ENCODE measurements at places on chromosomes 11 and 22. TPM values are rescaled to one million over a fixed set of nuclear protein-coding genes. Genes with fewer than 3 reads are reported as not detected.

GRCh38 chr22:46484156-46484860, 53.1 kb downstream of the CELSR1 start:
- DNase-seq, result no peak

DNA sequence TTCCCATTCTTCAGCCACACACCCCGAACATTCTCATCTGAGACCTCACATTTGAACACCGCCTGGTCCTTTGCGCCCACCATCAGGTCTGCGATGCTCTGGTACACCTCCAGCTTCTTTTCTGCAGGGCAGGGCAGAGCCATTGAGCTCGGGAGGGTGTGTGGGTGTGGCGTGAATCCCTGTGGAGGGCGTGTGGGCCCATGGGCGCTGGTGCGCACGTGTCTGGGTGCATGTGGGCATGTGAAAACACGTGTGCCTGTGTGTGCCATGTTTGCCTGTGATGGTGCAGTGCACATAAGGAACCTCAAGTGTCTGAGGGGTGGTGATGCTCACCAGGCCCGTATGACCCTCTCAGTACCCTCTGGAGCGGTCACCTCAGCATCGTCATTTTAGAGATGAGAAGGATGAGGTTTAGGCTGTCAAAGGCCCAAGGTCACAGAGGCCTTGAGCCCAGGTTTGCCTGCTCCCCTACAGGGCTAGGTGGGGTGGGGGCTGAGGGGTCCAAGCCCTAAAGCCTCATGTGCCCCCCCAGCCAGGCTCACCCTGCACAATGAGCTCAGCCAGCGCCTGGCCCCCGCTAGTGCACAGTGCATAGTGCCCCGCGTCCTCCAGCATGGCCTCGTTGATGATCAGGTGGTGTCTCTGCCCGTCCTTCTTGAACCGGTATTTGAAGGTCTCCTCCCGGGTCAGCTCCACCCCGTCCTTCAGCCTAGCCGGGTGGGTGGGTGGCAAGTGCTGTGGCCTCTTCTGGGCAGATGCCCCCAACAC, 10.3 kb downstream of the MYBPC3 start:
- no peak for DNase-seq

DNA sequence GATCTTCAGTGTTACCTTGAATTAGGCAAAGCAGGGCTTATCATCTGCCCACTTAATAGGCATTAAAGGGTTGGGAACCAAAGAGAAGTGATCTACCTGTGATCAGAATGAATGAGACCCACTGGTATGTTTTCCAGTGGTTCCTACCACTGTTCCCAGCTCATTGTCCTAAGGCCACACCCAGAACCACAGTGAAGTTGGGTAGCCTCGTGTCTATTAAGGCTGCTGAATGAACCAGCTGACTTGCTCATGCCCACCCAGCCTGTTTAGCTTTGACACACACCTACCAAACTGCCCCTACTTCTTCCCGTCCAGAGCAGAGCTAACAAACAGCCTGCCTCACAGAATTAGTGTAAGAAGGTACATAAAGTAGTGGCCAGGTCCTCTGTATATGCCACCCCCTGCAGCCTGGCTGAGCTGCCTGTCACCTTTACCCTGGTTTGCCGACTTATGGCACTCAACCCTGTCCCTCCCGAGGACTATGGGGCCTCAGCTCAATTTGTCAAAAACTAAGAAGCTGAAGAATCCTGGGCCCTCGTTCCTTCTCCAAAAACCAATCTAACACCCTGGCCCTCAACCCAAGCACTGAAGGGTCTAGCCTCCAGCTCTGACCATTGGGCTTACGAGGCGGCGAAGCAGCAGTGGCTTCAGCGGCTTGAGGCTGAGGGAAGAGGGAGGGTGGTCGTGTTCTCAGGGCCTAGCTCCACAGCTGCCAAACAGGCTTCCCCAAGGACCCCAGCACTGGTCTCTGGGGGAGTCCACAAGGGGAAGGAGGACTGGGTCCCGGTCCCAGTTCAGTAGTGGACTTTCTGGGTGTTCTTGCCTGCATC, 9.8 kb downstream of the UCP2 start:
- DNase-seq, result no peak

ZNF280B gene
- total RNA-seq, result 2.8 TPM

DNA sequence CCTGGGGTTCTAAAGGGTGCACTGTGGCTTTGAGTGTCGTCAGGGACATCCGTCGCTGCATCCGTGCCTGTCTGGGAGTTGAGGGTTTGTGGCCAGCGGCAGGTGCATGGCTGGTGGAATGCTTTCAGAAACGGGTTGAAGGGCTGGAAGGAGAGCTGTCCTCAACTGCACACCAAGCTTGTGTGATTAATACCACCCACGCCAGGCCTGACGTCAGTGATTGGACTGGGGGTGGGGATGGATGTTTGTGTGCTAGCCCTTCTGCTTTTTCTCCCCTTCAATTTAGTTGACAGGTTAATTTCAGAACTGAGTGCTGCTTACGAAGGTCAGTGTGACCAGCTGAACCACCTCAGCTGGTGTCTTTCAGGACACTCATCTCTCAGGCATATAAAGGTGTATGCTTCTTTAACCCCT, 3.2 kb upstream of the GAB2 start:
- DNase-seq, result peak; percentile 51

DNA sequence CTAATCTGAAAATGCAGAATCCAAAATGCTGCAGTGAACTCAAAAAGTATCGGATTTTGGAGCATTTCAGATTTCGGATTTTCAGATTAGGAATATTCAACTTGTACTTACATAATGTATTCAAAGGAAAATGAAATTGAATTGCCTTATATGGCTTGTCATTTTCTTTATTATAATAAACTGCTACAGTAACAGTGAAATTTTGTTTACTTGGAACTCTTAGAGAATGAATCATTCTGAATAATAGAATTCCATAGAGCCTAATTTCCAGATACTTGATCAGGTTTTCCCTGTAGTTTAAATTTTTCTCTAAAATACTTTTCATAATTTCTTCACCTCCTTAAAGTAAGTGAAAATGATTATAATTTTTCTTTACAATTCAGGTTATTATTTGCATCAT, 17.3 kb downstream of the TTC17 start:
- DNase-seq, result no peak

DNA sequence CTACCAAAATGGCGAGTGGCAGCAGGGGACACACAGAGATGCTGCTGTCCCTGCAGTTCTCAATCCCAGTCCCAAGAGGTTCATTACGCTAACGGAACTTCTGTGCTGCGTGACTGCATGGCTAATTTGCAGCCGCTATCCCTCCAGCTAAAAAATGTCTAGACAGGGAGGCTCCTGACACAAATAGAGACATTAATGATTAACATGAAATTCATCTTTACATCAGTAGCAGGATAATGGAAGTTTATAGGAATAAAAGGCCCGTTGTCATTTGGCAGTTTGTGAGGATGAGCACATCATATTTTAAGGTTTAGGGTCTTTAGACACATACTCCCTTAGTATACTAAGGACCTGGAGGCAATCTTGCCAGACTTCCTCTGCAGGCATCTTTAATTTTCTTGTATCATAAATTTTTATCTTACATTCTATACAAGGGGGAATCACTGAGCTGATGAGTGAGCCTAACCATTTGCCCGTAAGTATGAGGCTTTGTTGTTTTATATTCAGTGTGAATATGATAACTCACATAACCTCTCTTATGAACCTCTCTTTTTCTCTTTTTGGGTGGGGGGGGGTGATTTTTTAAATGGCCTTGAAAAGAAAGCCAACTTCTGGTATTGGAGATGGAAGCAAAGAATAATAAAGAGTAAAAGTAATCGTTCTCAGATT, 99.8 kb upstream of the OR9G4 start:
- no peak for DNase-seq

OR51D1 gene
- total RNA-seq, result not detected

GRCh38 chr11:74002832-74003231, 6.1 kb downstream of the UCP3 start:
- DNase-seq, result no peak

- DNase-seq, result peak; percentile 36
These were observed at the start of gene CARNS1 for GRCh38 chr11:67415501-67416304. CARNS1 (plus strand) TSS chr11:67415678; CDS start chr11:67416200, 522 bp downstream.

CCDC188 gene
- total RNA-seq, result 1.1 TPM

DNA sequence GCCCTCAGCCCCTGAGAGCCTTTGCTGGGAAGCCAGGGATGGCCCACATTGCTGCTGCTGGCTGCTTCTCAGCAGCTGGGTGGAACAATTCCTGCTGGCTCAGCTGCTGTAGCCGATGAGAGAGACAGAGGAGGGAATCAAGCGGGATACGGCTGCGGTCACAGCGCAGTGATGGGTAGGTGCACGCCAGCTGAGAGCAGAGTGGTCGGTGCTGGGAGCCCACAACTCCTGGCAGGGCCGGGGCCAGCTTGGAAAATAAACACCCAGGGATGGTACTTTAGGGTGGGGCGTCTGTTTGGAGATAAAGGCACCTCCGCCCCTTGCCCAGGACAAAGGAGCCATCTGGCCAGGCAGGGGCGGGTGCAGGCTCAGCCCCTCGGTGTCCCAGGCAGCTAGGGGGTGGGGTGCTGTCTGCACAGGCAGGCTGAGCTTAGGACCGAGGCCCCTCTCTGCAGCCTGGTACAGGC, 480.5 kb downstream of the MIAT start:
- no peak for DNase-seq

TRIM29 gene
- 1.3 TPM for total RNA-seq

OR8D4 gene
- total RNA-seq, result 1.8 TPM

DNA sequence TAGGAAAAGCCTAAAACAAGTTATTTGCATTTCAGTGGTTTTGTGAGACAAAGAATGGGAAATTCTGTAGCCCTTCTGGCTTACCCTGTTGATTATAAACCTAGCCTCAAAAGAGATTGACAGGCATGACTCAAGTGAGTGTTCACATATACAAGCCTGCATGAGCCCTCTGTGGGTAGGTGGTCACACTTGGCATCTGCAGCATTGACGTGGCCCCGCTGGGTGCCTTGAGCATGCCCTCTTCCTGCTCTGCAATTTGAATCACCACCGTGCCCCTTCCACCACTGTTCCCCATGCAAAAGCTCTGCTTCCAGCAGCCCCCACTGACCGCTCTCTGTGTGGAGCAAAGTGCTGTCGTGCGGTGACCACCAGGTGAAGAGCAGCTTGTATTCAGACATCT, 21.0 kb upstream of the ADSL start:
- DNase-seq, result no peak

DNA sequence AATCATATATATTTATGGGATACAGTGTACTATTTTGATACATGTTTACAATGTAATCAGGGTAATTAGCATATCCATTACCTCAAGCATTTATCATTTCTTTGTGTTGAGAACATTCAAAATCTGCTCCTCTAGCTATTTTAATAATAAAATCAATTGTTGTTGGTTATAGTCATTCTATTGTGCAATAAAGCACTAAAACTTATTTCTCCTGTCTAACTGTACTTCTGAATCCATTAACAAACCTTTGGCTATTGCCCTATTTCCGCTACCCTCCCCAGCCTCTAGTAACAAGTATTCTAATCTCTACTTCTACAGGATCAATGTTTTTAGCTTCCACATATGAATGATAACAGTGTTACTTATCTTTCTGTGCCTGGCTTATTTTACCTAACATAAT, 15.3 kb upstream of the USP2 start:
- no peak for DNase-seq

MS4A4A gene
- total RNA-seq, result 41.2 TPM

DNA sequence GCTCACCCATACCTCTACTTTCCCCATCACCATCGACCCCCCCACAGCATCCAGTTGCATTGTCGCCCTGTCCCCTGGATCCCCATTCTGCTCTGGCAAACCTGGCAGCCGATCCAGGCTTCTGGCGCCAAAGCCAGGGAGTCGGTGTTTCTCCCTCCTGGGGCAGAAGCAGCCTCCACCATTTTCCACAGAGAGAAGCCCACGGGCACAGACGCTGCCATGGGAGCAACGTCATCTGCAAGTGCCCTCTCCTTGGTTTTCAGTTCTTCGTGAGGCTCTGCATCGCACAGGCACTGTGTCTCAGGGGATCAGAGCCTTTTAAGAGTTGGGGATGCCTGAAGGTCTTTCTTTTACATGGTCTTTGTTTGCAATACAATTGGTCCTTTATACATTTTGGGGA, 2.3 kb downstream of the YPEL4 start:
- peak; percentile 44 for DNase-seq

GRCh38 chr22:40493441-40493840, 123.0 kb downstream of the SGSM3 start:
- DNase-seq, result no peak

DNA sequence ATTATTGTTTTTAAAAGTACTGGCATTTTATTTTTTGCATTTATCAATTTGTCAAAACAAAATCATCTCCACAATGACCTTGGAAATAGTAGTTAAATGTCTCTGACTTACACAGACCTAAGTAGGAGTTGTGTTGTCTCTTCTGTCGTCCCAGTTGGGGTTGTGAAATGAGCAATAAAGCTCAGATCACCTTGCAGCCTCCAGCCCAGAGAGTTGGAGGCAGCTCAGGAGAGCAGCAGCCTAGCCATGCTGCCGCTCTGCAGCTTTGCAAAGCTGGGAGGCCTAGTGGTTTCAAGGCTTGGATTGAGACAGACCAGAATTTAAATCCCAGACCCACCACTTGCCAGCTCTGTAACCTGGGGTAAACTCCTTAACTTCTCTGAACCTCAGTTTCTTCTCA, 65.2 kb upstream of the CRYBB3 start:
- no peak for DNase-seq

FXYD2 gene
- 23.1 TPM for total RNA-seq

RIC3 gene
- 30.2 TPM for total RNA-seq

CNTN5 gene
- not detected for total RNA-seq

DNA sequence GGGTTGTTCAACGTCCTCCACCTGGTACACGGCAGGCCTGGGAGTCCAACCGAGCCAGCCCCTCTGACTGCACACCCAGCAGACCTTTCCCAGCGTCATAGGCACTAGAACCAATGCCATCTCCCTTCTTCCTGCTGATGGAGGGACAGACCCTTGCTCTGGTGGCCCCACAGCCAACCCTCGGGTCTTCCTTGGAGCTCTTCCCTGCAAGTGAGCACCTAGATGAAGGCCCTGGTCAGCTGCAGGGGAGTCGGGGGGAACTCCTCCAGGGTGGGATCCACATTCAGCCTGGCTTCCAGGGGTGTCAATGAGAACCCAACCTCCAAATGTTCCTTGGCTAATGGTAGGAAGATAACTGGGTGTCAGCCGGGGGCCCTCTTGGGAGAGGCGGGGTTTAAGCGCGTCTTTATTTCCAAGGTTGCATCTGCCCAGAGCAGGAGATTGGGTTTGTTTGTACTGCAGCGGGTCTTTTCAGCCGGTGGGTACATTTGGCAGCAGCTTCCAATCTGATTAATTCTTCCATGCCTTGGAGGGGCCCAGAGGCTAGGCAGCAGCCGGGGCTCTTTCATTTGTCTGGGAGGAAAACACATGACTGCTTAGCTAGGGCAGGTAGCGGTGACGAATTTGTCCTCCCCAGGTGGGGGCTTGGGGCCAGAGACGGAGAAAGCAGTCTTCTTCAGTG, 56.0 kb upstream of the SHISAL1 start:
- DNase-seq, result peak; percentile 7

- DNase-seq, result no peak
These were observed 2.7 kb downstream of the MAJIN start for GRCh38 chr11:64969209-64969608.

- DNase-seq, result no peak
These were observed 87.9 kb downstream of the ALX4 start for GRCh38 chr11:44221992-44222391.

Data from ovary (tissue), 10 donors.